ENCODE measurements at places on chromosomes 7 and 10.

GRCh38 chr10:101272229-101272868 lies 43.1 kb upstream of the LBX1 start:
- no peak for DNase-seq

GRCh38 chr7:157433628-157434027 lies 96.8 kb downstream of the DNAJB6 start:
- no peak for DNase-seq

GRCh38 chr10:69090685-69091084 lies 2.8 kb downstream of the SRGN start:
- DNase-seq = no peak

- no peak for DNase-seq
Observed at GRCh38 chr10:112247791-112248190, 35.4 kb upstream of the TECTB start.

GRCh38 chr7:26688388-26688787 lies 176.0 kb downstream of the SKAP2 start:
- DNase-seq = no peak

DNA sequence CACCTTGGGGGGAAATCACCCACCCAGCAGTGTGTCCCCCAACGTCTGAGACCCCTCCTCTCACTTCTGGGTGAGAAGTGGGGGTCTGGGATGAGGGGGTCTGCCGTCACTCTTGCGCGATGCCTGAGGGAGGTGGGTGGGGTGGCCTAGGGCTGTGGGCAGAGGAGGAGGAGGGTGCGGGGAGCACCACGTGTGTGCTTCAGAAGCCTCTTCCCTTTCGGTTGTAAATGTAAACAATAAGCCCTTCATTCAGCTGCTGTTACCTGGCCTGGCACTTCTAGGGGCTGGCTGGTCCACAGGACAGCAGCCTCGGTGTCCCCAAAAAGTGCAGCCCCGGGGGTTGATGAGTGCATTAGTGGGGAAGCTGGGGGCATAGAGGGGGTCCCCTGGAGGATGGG lies 1.3 kb downstream of the CLIP2 start:
- DNase-seq = no peak

DNA sequence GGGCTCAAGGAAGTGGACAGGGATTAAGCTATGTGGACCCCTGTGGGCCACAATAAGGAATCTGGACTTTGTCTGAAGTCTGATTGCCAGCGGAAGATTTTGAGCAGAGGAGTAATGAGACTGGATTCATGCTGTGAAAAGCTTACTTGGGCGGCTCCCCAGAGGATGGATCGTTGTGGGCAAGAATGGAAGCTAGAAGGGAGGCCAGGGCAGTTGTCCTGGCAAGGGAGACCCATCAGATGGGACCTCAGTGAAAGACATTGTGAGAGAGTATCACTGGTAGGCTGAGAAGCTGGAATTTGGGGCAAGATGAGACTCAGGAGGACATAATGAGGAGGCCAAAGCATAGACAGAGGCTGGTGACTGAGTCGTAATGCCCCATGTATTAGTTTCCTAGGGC lies 15.6 kb downstream of the ABCC2 start:
- DNase-seq = no peak

- no peak for DNase-seq
Observed at GRCh38 chr10:43686414-43686813, 37.7 kb upstream of the ZNF32 start.

- DNase-seq = no peak
Observed at GRCh38 chr10:119029613-119030420, at the start of gene NANOS1. Gene NANOS1 (plus strand): TSS chr10:119029714. CDS start chr10:119029802, 88 bp downstream.

DNA sequence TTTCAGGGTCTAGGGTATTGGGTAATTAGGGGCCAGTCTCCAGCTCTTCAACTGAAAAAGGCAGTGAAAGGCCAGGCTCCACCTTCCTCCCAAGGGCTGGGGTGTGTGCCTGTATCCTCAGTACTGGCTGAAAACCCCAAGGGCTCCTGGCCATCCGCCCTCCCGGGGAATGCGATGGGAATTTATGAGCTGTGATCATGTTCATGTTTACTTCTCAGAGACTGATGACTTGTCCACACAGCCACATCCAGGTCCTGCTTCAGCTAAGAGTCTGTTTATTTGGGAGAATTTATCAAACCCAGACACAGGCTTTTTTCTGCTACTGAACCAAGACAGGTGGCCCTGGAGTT lies 91.7 kb downstream of the CCDC3 start:
- no peak for DNase-seq

- no peak for DNase-seq
Observed at GRCh38 chr7:80450621-80451308, 61.1 kb downstream of the GNAT3 start.

- no peak for DNase-seq
Observed at GRCh38 chr7:39613577-39613976, 9.8 kb upstream of the RALA start.

GRCh38 chr10:489330-489729 lies 200.1 kb downstream of the DIP2C start:
- no peak for DNase-seq

GRCh38 chr10:47025253-47025539 lies 114.0 kb downstream of the PTPN20 start:
- no peak for DNase-seq

DNA sequence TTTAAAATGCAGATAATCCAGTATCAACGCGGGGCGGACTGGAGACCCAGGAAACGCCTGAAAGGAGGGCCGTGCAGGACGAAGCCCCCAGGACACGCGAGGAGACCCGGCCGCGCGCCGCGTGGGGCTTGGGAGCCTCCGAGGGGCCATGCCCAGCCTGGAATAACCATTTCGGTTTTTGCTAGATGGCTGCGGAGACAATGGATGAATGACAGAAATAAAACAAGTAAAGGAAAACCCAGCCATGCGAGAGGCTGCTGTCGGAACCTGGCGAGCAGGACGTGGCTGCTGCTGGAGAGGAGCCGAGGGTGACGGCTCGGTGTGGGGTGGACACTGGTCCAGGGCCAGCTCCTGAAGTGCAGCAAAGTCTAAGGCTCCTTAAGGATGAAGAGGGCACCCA lies 227.2 kb upstream of the ADARB2 start:
- DNase-seq = no peak

DNA sequence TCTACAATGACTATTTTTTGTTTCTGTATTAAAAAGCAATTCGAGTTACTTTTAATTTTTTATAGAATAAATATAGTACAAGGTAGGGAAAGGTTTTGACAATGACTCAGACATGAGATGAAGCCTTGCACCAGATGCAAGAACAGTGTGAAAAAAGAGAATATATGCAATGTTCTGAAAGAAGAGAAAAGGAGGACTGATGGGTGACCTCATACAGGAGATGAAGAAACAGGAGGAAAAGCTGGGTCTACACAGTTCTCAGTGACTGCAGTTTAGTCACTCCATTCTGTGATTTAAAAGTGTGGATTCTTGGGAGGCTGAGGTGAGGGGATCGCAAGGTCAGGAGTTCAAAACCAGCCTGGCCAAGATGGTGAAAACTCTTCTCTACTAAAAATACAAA lies 38.3 kb upstream of the YAE1 start:
- no peak for DNase-seq

DNA sequence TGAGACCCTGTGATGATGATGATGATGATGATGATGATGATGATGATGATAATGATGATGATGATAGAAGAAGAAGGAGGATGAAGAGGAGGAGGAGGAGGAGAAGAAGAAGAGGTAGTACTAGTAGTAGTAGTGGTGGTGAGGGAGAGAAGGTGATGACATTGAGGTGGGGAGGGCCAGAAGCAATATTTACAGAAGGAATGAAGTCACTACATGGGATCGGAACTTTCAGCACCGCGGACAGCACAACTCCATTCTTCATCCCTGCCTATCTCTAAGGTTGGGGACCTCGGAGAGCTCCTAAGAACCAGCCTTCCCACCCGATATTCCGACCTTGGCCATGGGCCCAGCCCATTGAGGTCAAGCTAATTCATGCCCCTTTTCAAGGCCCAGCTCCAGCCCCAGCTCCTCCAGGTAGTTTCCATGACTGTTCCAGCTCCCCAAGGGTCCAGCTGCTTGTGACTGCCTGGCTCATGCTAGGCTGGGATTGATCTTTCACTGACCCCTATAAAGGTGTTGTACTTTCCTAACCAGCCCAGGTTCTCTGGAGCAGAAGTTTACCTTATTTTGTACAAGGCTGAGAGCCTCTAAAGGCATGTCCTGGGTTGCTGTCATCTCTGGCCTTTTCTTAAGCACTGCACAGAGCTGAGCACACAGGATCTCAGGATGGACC lies 10.3 kb downstream of the CRHR2 start:
- DNase-seq = peak; percentile 28

Measured in urinary bladder (tissue), 4 donors.